Pons (tissue), 1 donor: ENCODE measurements at places on chromosomes 13 and 19.

GRCh38 chr13:82693607-82694006 is 1188.7 kb downstream of the SLITRK1 start:
- DNase-seq: no peak

DNA sequence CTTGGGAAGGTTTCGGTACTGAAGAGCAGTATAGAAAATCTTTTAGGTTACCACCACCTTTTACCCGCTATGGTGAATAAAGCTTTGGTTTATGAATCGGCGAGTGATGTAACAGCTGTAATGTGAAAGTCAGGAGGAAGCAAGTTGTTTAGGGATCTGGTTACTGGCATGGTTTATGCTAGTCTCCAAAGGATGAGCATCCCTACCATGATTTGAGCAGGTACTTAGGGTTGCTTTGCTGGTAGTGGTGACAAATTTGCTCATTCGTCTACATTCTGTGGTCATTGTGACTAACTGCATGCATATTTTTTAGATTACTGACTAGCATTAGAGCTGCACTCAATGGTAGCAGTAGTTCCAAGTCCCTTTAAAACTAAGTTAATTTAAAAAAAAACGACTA is 104.1 kb downstream of the FRY start:
- DNase-seq: no peak

DNA sequence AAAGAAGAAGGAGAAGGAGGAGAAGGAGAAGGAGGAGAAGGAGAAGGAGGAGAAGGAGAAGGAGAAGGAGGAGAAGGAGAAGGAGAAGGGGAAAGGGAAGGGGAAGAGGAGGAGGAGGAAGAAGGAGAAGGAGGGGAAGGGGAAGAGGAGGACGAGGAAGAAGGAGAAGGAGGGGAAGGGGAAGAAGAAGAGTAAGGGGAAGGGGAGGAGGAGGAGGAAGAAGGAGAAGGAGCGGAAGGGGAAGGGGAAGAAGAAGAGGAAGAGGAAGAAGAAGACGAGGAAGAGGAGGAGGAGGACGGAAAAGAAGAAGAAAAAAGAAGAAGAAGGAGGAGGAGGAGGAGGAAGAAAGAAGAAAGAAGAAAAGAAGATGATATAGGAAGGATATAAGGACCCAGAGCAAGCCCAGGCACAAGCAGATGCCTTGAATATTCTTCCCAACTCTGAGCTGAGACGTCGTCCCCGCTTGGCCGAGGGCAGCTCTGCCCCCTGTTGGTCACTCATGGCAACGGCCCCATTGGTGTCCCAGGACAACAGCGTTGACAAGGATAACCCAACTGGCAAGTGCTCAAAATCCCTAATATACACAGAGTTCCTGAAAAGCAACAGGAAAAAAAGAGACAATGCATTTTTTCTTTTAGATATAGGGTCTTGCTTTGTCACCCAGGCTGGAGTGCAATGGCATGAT is 30.6 kb upstream of the IGSF23 start:
- DNase-seq: no peak

DNA sequence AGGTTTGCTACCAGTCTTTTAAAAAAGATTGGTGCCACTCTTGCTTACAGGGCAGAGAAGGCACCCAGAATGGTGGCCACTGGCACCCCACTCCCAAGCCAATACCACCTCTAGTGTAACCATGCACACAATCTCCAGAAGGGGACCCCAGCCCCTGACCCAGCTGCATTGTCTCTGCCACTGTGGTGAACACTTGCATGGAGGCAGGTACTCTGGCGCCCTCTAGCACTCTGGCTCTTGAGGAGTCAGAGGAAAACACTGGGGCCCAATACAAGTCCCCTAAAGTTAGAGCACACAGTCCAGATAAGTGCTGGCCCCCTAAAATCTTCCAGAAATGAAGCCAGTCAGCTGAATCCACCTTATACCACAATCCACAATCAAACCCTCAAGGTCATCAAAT is 6.0 kb downstream of the ERVV-1 start:
- no peak for DNase-seq

GRCh38 chr19:48194041-48194843 is 23.8 kb downstream of the ZSWIM9 start:
- DNase-seq: no peak

- DNase-seq: no peak
These were observed 464.6 kb downstream of the MYO16 start for GRCh38 chr13:109093998-109094397.

DNA sequence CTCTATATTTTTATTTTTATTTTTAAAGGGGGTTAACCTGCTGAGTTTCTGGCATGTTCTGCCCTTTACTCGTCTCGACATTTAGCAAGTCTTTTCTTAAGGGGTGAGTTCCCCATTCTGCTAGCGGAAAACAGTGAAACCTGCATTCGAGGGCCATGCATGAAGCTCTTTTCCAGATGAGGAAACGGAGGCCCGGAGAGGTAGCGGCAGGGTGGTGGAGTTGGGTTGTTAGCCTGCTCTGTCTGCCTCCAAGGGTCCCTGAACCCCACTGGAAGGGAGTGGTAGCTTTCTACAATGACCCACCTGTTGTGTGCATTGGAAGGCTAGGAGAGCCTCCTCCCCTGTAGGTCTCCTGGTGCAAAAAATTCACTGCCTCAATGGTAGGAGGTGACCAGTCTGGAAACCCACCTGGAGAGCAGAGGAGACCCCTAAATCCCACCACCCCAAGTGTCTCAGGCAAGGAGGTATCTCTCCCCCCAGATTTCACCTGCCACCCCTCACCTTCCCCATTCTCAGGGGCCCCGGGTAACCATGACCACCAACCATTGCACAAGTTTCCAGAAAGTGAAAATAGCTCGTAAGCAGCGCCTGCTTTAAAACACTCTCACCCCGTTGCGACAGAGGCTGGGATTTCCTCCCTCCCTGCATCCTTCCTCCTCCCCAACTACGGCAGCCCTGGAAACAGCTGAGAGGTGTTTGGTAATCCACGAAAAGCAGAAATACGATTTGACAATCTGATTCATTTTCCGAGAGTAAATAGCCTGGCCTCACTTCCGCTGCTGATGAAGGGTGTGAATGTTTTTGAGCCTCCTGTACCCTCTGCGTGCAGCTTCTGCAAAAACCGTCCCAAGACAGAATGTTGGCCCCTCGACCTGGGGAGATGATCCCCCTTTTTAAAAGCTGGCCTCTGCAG is 3.5 kb downstream of the KLF2 start:
- peak; percentile 83 for DNase-seq

GRCh38 chr19:51354742-51355148 is 11.4 kb downstream of the ETFB start:
- DNase-seq: peak; percentile 90

DNA sequence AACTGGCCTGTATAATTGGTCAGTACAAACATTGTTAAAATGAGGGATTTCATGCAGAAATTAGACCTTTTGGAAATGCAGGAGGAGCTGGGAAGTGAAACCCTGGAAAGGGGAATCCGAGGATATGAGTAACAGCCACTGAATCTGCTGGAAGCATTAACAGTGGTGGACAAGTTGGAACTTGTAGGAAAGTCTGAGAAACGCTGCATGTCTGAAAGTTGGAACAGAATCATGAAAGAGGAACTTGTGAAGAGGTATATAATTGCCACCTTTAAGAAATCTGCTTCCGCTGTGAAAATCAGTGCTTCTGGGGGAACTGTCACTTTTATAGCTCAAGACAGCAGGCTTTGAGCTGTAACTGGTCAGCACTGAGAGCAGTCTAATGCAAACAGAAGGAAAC is 716.5 kb upstream of the PRR20A start:
- no peak for DNase-seq

GRCh38 chr19:6528544-6529121 is 2.2 kb upstream of the TNFSF9 start:
- peak; percentile 87 for DNase-seq

DNA sequence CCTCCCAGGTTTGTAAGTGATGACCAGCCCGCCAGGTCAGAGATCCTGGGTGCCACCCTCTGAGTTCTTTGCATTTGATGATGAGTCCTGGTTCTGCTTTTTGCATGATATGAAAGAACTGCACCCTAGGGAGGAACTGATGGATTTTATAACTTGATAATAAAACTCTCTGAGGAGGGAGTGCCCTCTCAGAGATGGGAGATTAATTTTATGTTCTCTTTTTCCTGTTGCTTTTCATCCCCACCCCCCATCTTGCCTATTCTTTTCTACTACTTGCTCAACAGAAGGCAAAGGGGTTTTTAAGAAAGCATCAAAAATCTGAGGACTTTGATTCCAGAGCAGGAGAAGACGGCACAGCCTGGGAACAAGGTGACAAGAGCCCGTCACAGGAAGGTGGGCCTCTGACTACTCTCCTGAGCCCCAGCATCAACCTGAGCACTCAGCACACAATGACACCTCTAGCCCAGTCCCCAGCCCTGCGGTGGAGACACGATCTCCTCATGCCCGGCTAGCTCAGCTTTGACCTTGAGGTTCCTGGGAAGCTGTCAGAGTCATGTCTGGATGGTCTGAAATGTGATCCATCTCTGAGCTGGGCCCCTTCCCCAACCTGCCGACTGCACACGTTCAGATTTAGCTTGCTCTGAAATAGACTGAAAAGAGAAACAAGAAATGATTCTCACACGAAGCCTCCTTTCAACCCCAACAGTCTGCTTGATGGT is 69.1 kb downstream of the SIAH3 start:
- no peak for DNase-seq

GRCh38 chr19:16456652-16457194 is 15.0 kb downstream of the EPS15L1 start:
- DNase-seq: no peak

GRCh38 chr13:86882835-86883234 is 788.3 kb upstream of the SLITRK5 start:
- no peak for DNase-seq

- no peak for DNase-seq
These were observed 101.3 kb downstream of the KCNRG start for GRCh38 chr13:50116430-50116973.

GRCh38 chr19:54888239-54888638 is 14.2 kb downstream of the FCAR start:
- DNase-seq: peak; percentile 36

- no peak for DNase-seq
These were observed 14.5 kb downstream of the NLRP12 start for GRCh38 chr19:53809518-53810186.

DNA sequence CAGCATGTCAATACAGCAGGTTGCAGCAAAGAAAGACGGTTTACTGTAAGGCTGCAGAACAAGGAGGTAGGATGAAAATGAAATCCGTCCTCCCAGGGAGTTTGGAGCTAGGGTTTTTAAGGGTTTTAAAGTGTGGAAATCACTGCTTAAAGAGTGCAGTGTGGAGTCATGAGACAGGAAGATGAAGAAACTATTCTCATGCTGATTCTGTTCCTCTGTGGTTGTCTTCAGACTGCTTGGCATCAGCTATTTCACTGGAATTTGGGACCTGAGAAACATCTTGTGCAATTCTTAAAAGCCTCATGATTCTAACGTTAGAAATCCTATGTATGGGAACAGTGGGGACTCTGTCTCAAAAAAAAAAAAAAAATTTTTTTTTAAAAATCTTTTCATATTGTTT is 11.4 kb downstream of the ZNF331 start:
- DNase-seq: peak; percentile 58

DNA sequence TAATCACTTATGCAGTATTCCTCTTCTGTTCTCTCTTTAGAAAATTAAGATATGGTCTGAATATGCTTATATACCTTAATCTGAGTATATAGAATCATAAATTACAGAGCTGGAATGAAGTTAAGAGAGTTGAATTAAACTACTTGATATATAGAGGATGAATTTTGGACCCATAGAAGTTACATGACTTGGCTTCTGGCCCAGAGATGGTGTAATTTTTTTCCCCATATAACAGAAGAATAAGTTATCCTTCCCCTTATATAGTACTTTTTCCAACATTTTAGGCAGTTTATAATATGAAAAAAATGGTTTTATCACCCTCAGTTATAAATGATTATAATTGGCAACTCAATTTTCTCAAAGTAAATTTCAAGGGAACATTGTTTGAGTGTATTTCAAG is 616.3 kb downstream of the TBC1D4 start:
- no peak for DNase-seq

DNA sequence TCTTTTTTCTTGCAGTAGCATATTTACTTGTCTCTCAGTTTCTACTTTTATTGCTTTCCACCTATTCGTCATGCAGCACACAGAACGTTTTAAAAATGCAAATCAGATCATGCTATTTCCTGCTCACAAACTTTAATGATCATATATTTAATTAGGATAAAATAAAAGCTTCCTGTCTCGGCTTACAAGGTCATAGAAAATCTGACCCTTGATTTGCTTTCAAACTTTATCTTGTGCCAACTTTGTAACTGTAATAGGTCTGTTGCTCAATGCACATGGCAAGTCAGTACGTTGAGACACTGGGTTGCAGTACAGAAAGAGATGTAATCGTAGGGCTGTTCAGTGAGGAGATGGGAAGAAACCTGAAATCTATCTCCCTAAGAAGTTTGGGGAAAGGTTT is 95.6 kb upstream of the CSNK1A1L start:
- DNase-seq: no peak

DNA sequence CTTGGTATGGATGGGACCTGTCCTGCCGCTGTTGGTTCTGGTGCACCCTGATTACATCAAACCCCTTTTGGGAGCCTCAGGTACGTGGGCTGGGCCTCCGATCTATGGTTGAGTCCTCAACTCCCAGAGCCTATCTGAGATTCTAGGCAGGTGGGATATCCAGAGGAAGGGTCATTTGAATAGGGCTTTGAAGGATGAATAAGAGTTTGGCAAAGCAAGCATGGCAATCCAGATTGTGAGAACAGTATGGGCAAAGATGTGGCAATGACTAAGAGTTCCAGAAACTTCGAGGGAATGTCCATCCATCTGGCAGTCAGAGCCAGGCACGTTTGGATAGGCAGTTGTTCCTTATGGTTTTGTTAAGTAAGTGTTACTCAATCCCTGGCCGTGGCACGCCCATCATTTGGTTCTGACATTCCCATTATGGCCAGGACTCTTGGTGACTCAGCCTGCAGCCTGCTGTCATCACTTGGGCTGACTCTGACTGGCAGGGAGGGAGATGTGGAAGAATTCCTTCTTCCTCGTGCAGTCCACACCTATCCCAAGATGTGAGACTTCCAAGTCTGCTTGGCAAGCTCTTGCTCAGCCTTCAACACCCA is 21.5 kb downstream of the CYP4F22 start:
- no peak for DNase-seq

- no peak for DNase-seq
These were observed 20.2 kb upstream of the DGKH start for GRCh38 chr13:42028113-42028799.

- DNase-seq: no peak
These were observed 110.5 kb downstream of the ENOX1 start for GRCh38 chr13:43676320-43676719.

GRCh38 chr19:50992666-50993035 is 8.8 kb downstream of the KLK8 start:
- DNase-seq: no peak
